ENCODE measurements at places on chromosomes 3 and 15.

- DNase-seq = no peak
Observed at GRCh38 chr3:148881286-148881685, 16.2 kb downstream of the CPA3 start.

DNA sequence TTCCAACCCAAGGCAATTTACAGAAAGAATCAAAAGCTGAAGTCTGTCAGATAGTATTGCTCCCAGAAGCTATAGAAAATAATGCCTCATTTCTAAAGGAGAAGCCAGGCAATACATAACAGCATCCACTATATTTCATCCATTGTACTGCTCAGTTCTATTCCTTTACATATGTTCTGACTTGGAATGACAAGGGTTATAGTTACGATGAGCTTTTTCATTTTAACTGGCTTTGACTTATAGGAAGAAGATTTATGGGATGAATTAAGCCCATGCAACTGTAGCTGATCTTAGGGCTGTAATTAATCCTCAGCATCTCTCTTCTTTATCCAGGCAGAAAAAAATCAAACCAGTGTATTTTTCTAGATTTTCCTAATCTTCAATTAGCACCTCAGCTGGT, 676.3 kb upstream of the CCDC54 start:
- DNase-seq = no peak

GRCh38 chr15:72706266-72706665, 20.3 kb downstream of the BBS4 start:
- no peak for DNase-seq

GRCh38 chr15:39939487-39940452, 5.9 kb downstream of the EIF2AK4 start:
- DNase-seq = peak; percentile 32

DNA sequence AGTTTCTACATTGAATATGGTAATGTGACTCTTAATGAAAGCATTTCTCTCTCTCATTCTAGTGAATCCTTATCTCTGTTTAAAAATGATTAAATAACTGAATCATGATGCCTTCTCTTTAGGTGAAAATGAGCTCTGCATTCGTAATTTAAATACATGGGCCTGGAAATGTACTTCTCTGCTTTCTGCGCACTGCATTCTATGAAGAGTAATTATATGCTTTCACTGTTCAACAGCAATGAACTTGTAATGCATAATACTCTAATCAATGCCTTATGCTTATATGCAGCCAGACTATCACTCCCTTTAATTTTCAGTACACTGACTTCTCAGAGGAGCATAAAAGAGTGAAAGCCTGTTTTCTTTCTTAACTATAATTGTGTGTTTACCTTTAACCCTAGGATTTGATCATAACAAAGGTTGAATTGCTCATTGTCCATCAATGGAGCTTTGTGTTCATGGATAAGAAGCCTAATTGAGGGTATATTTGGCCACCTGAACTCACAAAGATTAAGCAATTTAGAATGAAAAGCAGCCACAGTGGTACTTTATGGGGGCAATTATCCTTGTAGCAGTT, 330.8 kb upstream of the PDZRN3 start:
- DNase-seq = no peak

- DNase-seq = no peak
Observed at GRCh38 chr3:13482106-13482690, 2.1 kb downstream of the HDAC11 start.

DNA sequence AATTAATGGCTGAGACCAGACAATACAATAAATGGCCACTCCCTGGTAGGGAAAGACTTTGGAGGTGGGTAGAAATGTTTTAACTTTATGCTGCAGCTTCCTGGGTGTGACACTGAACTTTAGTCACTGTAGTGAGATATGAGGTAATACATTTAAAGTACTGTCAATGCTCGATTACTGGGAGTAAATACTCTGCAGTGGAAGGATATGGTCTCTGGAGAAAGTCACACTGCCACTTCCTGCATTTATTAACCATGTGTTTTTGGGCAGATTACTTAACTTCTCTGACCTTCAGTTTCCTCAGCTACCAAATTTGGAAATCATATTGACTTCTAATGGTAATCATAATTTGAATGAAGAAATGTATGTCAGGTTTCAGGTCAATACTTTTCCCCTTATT, 317.1 kb upstream of the TGFBR2 start:
- no peak for DNase-seq

DNA sequence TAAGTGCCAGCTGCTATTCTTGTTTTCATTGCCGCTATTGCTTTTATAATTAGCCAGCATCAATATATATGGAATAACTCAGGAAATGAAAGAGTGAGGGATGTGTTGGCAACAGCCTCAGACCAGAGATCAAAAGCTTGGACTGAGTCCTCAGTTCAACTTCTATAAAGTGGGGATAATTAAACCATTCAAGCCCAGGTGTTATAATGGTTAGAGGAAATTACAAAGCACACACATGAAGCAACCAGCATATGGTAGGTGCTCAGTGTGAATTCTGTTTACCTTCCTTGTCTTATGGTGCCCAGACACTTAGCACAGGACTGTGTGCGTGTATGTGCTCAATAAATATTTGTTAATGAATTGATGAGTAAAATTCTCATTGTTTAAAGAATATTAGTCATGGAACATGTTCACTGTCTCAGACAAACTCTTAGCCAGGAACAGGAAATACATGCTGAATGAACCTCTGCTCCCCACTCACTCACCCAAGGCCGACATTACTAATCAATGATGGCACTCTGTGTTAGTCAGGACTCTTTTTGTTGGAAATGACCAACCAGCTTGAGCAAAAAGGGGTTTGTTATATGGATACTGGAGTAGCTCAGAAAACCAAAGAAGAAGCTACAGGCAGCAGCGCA, 16.7 kb upstream of the CCDC174 start:
- DNase-seq = no peak

All from GM12878 (cell line).